Endothelial cell (in vitro differentiated cells): ENCODE measurements at places on chromosomes 12 and 14.

DNA sequence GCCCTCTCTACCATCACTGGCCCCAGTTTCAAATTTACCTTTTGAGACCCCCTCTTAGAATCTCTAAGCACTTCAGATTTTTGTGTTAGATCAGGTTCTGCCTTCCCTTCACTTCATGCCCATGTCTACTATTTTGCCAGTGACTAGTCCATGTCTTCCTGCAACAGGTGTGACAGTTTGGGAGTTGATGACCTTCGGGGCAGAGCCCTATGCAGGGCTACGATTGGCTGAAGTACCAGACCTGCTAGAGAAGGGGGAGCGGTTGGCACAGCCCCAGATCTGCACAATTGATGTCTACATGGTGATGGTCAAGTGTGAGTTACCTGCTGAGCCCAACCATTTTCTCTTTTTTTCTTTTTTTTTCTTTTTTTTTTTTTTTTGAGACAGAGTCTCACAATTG lies 5.8 kb upstream of the PA2G4 start:
- DNase-seq = no peak

GRCh38 chr12:111056618-111057521 lies 136.5 kb upstream of the MYL2 start:
- DNase-seq = no peak

DNA sequence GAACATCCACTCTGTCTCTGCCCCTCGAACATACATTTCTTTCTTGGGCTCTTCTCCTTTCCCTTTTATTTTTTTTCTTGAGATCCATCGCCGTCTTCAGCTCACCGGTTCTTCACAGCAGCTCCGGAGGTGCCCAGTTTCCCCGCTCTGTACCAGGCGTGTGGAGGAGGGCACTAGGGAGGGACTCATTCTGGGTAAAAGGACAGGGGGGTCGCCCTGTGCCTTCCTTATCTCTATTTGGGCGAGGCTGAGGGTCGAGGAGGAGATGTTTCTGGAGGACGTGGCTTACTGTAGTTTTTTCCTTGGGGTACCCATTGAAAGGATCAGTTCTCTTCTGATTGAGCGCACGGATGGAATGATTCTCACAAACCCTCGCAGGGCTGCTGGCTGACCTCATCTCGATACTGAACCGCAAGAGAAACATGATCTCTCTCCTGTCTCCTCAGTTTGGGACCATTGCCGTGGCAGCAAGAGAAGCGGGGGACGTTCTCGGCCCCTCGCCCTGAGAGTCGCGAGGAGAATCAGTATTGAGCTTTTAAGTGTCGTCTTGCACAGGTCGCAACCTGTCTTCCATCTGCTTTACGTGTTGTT lies 386 bp downstream of the LIN52 start:
- no peak for DNase-seq

- no peak for DNase-seq
Measured at GRCh38 chr14:31927348-31927832, 149.7 kb upstream of the ARHGAP5 start.

GRCh38 chr12:53452159-53453077 lies 516 bp downstream of the PCBP2 start:
- peak; percentile 78 for DNase-seq

- DNase-seq = no peak
Measured at GRCh38 chr12:96238336-96239047, 44.3 kb downstream of the ELK3 start.

DNA sequence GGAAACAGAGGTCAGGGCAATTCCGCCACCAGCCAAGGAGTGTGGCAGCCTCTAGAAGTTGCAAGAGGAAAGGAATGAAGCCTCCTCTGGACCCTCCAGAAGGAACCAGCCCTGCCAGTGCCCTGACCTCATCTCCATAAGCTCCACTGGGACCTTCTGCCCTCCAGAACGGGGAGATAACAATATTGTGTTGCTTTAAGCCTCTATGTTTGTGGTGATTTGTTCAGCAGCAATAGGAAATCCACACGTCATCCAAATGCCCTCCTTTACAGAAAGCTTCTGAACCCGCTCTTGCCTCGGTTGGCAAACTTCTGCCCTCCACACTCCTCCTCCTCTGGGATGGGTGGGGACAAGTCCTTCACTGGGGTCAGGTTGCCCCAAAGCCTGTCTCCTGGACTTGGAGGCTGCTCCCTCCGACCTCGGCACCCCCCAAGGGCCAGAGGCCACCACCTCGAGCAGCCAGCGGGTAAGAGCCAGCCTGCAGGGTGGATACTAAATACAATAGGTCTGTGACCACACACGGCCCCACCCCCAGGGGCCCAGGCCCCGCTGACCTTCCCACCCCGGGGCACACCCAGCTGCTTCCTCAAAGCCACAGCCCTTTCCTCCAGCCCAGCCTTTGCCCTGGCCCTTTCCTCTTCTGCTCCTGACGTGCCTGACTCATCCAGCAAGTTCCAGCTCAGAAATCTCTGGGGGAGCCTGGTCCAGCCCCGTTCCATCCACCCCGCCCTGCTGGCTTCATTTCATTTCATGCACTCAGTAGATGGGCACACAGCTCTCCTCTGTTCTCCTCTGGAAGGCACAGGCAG lies 58.7 kb upstream of the NCOR2 start:
- peak; percentile 21 for DNase-seq

DNA sequence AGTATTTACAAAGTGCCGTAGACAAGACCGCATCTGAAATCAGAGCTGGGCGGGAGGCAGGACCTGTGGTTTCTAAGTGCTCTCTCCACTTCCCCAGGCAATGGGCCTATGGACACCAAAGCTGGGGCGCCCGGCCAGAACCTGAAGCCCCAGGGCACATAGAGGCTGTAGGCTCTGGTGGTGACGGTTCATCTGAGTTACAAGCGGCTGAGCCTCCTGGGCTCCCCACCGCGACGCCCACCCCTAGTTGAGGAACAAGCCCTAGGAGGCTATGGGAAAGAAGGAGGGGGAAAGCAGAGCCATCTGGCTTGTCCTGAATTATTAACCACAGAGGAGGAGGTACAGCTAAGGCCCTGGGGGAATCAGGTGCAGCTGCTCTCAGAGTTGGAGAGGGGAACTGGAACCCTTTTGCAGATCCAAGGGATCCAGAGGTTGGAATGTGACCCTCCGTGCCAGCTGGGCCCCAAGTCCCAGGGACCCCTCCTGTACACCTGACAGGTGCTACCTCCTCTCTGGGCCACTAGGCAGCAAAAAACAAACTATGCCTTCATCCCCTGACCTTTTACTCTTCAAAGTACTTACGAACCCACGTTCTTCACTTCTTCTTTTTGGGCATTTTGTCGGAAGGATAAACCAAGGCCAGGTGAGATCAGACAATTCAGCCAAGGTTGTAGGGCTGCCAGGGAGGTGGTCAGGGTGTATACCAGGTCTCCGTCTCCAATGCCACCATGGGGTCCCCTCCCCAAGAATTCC lies 77.2 kb downstream of the ARL6IP4 start:
- DNase-seq = no peak

DNA sequence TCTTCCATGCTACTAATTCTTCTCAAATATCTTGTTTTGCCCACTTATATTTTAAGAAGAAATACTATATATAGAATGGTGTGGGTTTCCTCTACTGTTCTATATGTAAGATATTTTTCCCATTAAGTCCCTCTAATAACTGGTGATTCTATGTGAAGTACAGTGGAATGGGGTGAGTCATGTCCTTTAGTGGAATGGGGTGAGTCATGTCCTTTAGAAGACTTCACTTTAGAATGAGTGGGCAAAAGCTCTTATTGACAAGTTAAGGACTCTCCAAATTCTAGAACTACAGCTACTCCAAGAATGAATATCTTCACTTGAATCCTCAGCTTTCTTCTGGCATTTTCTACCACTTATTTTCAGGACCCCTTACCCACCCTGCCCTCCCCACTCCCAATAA lies 349.9 kb downstream of the ETNK1 start:
- DNase-seq = no peak

DNA sequence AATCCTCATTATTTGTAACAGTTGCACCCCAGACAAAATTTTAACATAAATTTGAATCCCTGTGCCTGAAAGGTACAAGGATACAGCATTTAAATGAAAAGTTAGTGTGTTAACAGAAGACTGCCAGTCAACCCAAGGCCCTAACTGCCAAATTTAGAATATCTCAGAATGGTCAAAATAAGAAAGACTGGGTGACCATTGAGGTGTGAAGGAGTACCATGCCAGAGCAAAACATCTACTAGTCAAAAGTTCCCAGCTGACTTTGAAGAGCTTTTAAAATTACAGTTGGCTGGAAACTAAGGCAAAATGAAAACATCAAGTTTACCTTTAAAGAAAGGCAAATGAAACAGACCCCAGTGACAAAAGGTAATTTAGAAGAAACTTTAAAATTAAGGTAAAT lies 18.4 kb downstream of the SAV1 start:
- no peak for DNase-seq

- DNase-seq = no peak
Measured at GRCh38 chr14:64604881-64605280, 55.1 kb downstream of the PPP1R36 start.

DNA sequence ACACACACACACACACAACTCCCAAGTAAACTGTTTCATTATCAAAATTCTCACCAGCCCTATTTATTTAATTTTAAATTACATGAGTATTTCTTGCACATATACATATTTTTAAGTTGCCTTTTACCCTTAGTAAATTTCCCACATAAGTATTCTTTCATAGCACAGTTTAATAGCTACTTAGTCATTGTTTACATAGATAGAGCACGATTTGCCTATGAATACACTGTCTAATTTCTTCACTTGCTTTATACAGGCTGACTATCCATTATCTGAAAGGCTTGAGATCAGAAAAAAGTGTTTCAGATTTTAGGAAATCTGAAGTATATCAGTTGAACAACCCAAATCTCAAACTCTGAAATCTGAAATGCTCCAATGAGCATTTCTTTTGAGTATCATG lies 30.9 kb downstream of the NIN start:
- no peak for DNase-seq
